ENCODE measurements at places on chromosomes 3 and 15. TPM values are rescaled to one million over a fixed set of nuclear protein-coding genes. Genes with fewer than 3 reads are reported as not detected.

ROPN1 gene
- not detected for total RNA-seq

GOLGA8J gene
- total RNA-seq = not detected

DNA sequence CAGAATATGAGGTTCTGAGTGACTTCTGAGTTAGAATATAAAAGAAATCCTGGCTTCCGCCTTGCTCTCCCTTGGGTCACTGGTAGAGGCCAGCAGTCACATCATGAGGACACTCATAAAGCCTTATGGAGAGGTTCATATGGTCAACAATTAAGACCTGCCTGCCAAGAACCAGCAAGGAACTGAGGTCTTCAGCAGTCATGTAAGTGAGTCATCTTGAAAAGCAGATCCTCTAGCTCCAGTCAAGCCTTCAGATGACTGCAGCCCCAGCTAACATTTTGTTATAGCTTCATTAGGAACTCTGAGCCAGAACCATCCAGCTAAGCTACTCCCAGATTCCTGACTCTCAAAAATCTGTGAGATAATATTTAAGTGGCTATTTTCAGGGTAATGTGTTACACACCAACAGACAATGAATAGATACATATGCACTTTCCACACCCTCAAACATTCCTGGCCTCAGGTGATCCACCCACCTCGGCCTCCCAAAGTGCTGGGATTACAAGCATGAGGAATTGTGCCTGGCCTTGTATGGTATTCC, 447.2 kb downstream of the SHQ1 start:
- no peak for DNase-seq

ITPKA gene
- total RNA-seq = 0.29 TPM

DNA sequence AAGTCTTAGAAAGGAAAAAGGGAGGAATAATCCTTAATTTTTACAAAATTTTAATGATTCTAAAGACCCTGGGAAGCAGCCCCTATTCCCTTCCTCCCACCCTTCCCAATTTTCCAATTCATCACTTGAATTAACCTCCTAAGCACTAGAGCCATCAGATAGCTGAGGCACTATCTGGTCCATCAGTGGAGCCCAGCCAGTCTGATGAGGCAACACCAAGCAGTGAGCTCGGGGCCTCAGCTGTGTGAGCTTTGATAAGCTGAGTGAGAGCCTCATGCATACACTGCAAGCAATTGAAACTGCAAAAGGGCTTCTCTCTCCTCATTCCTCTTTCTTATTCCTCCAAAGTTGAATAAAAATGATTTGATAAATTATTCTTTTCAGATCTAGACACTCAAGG, 31.9 kb downstream of the TUSC7 start:
- DNase-seq = no peak

CHRFAM7A gene
- total RNA-seq = not detected

DNA sequence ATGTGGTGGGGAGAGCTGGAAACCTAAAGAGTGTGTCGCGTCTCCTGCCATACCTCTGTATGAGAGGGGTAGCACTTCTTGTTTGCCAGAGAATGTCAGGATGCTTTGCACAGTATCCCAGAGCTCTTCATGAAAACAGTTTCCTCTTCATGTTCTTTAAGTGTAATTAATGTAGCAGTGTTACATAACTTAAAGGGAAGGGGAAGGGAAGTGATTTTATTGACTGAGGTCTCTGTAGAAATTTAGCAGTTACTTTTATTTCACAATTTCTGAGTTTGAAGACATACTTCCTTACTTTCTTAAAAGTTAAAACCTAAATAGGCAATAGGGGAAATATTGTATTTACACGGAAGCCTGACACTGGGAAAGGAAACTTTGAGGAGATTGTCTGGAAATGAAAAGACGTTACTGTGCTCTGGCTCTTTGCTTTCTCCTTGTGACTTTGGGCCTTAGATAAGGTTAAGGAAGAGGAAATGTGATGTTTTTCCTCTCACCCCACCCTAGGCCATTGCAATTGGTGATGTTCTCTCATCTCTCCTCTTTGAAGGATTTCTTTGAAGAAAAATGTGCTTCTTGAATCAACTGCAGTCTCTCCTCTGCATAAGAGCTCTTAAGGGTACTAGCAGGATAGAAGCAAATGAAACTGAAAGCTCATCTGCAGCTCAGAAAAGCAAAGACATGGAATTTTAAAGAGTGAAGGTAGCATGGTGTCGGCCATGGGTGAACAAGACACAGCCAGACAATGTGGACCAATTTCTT, 6.0 kb downstream of the NXPE3 start:
- DNase-seq = no peak

ZMAT3 gene
- 19.0 TPM for total RNA-seq

STAC gene
- 0.35 TPM for total RNA-seq

- DNase-seq = no peak
Measured at GRCh38 chr3:86634361-86634760, 356.6 kb downstream of the VGLL3 start.

- DNase-seq = no peak
Measured at GRCh38 chr15:43434446-43434845, 58.5 kb downstream of the TP53BP1 start.

GRCh38 chr15:74339371-74339770, 28.1 kb downstream of the CYP11A1 start:
- DNase-seq = no peak

- no peak for DNase-seq
Measured at GRCh38 chr15:25408929-25409328, 29.9 kb downstream of the UBE3A start.

PLA2G4F gene
- total RNA-seq = not detected

- no peak for DNase-seq
Measured at GRCh38 chr15:52021892-52022540, 3.0 kb downstream of the MAPK6 start.

DNA sequence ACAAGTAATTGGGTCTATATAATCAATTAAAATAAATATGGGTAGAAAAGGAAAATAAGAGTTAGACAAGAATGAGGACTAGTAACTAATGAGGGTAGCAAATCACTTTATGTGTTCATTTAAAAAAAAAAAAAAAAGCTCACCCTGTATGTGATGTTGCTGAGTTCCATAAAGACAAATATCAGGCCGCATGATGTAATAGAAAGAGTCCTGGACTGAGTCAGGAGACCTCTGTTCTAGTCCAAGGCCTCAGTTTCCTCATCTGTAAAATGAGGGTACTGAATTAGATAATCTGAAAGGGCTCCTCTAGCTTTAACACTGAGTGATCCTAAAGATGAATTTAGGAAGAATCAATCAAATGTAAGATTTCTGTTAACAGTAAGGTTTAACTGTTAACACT, 117.6 kb downstream of the TBL1XR1 start:
- no peak for DNase-seq

- no peak for DNase-seq
Measured at GRCh38 chr3:116226266-116226665, 219.0 kb downstream of the LSAMP start.

TMEM42 gene
- 10.5 TPM for total RNA-seq

GRCh38 chr15:29438703-29439055, 169.1 kb upstream of the NSMCE3 start:
- DNase-seq = no peak

- DNase-seq = no peak
Measured at GRCh38 chr15:35746121-35746520, 200.2 kb upstream of the DPH6 start.

CHRNA7 gene
- 0.23 TPM for total RNA-seq

DNA sequence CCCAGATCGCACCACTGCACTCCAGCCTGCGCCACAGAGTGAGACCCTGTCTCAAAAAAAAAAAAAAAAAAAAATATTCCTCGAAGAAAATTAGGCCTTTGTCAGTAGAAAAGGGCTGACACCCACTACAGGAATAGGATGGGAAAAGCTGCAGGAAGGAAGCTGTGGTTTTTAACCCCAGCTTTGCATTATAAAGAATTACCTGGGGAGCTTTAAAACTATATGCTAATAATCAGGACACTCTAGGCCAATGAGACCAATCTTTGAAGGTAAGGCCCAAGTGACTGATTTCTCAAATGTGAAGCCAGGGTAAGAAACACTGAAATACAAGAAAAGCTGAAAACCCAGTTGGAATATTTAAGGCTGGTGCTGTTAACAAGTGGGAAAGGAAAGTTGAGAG, 74.3 kb downstream of the RBPMS2 start:
- no peak for DNase-seq

All from T-helper 17 cell (primary cell).